ENCODE measurements at places on chromosomes 4 and X.

DNA sequence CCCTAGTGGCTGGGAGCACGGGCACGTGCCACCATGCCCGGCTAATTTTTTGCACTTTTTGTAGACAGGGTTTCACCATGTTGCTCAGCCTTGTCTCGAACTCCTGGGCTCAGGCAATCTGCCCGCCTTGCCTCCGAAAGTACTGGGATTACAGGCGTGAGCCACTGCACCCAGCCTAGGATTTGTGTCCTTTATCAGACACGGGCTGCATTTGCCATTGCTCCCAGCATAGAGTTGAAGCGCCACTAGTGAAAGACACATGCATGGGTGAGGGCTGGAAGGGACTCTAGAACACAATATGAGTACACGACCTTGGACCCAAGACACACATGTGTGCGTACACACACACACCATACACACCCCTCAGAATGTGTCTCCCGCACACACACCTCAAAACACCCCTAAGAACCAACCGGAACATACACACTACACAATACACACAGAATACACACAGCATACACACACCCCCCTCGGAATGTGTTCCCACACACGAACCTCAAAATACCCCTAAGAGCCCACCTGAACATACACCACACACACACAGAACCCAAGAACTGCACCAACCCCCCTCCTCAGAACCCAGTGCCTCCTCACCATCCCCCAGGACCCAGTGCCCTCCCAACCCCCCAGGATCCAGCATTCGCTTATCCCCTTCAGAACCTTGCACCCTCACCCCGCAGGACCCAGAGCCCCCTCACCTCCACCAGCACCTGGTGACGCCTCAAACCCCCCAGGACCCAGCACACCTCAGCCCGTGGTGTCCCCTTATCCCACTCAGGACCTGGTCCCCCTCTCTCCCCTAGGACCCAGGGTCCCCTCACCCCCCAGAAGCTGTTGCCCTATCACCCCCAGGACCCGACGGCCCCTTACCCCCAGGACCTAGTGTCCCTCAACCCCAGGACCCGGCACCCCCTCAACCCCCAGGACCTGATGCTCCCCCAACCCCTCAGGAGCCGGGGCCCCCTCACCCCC lies 1.0 kb downstream of the TNIP2 start:
- DNase-seq, result no peak

GRCh38 chr4:68570122-68570507 lies 6.0 kb downstream of the UGT2B17 start:
- DNase-seq, result no peak

- no peak for DNase-seq
Measured at GRCh38 chrX:133308499-133308897, 90.3 kb upstream of the TFDP3 start.

- no peak for DNase-seq
Measured at GRCh38 chr4:81358154-81358553, 113.6 kb downstream of the RASGEF1B start.

DNA sequence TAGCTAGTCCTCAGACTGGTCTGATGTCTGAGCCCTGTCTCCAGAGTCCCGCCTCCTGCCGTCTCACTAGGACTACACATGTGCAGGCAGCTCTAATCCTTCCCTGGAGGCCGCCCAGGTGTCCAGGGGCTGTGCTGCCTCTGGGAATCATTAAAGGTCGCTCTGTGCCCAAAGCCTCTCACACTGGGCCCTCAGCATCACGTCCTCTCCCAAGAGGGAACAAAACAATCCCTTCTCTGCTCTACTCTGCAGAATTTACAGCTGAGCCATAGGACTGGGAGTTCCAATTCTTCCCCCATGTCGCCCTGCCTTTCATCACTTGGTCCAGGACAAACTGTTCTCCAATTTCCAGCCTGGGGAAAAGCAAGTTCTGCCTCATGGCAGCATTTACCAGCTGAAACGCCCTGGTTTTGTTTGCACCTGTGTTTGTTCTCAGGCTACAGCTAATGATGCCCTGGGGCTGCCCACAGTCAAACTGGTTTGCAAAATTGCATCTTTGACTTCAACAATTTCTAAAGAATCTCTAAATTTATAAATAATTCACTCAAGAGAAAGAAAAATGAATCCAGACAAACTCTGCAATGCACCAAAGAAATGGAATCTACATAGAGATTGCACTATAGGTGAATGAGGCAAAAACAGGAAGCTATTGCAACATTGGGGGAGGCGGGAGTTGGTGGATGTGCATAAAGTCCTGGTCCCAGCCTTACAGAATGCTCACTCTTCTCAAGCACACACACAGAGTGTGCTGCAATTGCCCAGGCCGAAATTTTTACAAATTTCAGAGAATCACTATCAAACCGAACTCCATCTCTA lies 7.2 kb upstream of the MRFAP1 start:
- no peak for DNase-seq

GRCh38 chr4:10743357-10743756 lies 58.8 kb upstream of the CLNK start:
- DNase-seq, result no peak
